ENCODE measurements at places on chromosomes 5 and 9.

GRCh38 chr5:149356391-149356790 is 1.5 kb upstream of the PCYOX1L start:
- no peak for DNase-seq

GRCh38 chr5:73471654-73472053 is 23.1 kb upstream of the FOXD1 start:
- DNase-seq: no peak

GRCh38 chr9:87657190-87657589 is 68.7 kb upstream of the CTSL start:
- DNase-seq: no peak

GRCh38 chr5:134585966-134586365 is 46.7 kb downstream of the SAR1B start:
- DNase-seq: no peak

DNA sequence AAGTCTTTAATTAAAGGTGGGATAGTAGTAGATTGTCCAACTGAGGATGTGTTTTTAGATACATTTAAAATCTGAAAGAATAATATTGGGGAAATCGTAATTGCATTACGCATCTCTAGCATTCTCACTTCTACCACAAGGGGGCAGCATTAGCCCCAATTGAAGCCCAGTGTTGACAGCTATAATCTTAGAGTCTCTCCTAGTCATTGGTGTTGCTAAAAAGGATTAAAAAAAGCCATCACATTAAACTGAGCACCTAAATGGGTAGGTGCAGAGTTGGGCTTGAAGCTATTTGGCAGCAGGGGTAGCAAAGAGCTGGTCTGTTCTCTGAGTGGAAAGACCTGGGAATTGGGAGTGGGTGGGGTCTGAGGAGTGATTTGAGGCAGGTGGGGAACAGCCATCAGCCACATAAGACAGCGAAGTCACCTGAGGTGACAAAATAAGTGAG is 177.2 kb downstream of the OSTF1 start:
- peak; percentile 49 for DNase-seq

- no peak for DNase-seq
Measured at GRCh38 chr5:128384068-128384467, 154.0 kb downstream of the FBN2 start.

DNA sequence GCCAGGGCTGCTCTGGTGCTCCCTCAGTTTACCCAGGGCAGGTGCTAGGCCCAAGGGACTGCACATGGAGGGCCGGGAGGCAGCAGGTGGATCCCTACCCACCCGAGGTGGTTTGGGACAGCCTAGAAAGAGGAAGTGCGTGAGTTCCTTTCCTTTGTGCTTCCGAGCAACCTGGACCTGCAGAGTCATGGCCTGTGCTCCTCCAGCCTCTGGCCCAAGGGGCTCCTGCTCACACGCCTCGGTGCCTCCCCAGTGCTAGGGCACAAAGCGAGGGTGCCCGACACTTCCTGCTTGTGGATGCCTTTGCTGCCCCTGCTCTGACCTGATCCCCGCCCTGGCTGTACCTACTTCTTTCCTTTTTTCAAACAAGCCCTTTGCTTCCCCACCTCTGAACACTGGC is 79.3 kb downstream of the RXRA start:
- no peak for DNase-seq

DNA sequence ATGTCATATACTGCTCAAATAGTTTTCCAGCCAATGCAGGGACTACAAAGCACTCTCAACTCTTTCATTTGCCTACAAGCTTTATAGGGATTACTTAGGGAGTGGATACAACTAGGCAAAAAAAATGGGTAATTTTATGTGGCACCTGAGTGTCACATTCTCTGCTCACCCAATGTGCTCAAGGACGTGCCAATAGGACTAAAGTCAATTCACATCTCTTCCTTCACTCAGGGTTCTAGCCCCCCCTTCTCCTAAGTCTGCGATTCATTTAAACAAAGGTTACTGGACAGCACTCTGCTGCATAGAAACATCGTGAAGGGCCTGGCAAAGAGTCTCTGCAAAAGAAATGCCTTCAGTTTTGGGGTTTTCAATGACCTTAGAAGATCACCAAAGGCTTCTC is 142.3 kb downstream of the TSSK1B start:
- no peak for DNase-seq

- DNase-seq: no peak
Measured at GRCh38 chr9:98075332-98075805, 18.8 kb downstream of the NANS start.

Measured in stimulated activated naive CD8-positive, alpha-beta T cell treated with anti-CD3 and anti-CD28 coated beads, Interleukin-15, Interleukin-2, amounts not matched to agents 100 U/mL and 50 U/mL, for 24 hours (primary cell).